ENCODE measurements at places on chromosomes 1 and 21.
A peak's percentile ranks its signal among the peaks of the same experiment; 100 is the strongest.

DNA sequence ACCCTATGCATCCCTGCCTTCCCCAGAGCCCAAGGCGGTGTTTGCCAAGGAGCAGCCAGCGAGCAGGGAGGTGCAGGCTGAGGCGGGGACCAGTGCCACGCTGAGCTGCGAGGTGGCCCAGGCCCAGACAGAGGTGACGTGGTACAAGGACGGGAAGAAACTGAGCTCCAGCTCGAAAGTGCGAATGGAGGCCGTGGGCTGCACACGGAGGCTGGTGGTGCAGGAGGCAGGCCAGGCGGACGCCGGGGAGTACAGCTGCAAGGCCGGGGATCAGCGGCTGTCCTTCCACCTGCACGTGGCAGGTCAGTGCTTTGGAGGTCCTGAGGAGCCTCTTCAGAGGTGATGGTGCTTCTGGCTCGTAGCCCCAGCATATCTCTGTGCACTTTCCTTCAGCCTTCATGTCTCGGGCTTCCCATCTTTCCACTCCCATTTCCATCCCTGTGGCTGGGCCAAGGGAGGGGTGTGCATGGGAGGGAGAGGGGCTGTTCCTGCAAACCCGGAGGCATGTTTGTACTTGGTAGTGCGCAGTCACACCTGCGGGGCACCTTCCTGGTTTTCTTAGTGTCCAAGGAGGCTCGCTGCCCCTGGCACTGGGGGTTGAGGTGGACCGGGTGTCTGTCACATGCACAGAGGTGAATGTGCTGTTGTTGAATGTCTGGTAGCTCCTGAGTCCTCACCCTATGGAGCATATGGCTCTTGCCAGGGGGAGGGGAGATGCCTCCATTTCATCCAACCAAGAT, 56.4 kb downstream of the OBSCN start:
- DNase-seq = no peak

- DNase-seq = no peak
Observed at GRCh38 chr1:157201767-157202166, 63.6 kb upstream of the ETV3 start.

DNA sequence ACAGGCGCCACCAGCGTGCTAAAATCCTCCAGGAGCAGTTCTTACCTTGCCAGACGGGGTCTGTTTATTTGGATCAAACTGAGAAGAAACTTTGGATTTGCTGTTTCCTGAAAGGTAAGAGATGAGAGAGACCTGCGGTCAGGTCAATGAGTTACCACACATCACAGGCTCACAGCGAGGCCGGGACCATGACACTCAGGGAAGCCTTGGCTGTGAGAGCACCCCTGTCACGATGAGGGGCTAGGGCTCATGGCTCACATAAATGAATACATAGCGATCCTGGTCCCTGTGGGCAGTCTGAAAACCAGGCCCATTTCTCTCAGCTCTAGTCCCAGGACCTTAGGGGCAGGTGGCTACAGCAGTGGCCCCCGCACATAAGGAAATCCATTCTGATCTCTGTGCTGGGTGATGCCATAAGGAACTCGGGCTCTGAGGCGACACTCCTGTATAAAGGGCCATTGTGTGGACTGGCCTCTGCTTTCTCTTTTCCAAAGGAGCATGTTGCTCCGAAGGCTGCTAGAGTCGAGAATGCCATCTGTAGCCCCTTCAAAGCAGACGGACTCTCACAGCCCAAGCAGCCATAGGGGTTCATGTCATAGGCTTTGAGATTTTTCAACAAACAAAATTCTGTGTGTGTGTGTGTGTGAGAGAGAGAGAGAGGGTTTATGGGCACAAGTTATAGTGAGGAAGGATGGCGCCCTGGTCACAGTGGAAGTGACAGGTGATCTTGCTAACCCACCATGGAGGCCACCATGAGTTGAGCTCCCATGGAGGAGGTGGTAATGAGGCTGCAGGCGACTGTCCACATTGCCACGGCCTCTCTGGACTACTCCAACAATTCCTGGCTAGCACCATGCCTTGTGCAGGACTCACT, 9.0 kb upstream of the SRM start:
- no peak for DNase-seq

- DNase-seq = no peak
Observed at GRCh38 chr1:53669621-53670191, 69.3 kb downstream of the GLIS1 start.

DNA sequence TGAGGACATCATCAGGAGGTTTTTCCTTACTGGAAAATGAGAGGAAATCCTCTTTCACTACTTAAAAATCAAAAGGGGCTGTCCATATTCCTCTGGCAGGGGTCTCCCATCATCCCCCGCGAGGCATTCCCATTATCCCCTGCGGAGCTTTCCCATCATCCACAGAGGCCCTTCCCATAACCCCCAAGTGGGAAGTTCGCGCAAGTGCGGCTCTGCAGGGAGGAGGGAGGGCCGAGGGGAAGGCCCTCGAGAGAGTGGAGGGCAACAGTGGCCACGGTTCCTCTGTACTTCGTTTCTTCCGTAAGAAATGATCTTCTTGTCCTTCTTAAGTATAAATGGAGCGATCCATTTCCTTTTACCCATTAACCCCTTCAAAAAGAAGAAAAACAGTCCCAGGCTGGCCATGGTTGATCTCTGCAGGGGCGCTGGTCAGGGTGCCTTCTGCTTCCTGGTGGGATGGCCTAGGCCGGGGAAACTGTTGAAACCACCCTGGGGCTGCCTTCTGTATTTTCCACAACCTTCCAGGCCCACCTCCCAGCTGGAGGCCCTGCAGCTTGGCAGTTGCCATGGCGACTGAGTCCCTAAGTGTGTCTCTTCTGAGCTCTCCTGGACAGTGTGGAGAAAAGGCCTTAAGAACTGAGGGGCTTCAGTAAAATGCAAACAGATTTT, 3.6 kb upstream of the RSPH1 start:
- no peak for DNase-seq

DNA sequence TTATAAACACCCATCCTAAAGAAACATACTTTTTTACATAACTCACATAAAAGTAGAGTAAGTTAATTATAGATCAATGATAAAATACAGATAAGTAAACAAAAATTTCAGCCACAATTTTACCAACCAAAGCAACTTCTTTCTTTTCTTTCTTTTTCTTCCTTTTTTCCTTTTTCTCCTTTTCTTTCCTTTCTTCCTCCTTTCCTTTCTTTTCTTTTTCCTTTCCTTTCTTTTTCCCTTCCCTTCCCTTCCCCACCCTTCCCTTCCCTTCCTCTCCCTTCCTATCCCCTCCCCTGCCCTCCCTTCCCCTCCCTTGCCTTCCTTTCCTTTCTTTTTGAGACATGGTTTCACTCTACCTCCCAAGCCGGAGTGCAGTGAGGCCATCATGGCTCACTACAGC, 56.5 kb upstream of the C1orf53 start:
- DNase-seq = no peak

- DNase-seq = peak; percentile 28
Observed at GRCh38 chr1:243849421-243850201, 432 bp downstream of the AKT3 start.
